Daoy (cell line): ENCODE measurements at places on chromosomes 16 and 17. TPM values are rescaled to one million over a fixed set of nuclear protein-coding genes. Genes with fewer than 3 reads are reported as not detected.
A peak's percentile ranks its signal among the peaks of the same experiment; 100 is the strongest.

Gene PHF12
- 18.0 and 29.1 TPM in 2 replicates for total RNA-seq

DNA sequence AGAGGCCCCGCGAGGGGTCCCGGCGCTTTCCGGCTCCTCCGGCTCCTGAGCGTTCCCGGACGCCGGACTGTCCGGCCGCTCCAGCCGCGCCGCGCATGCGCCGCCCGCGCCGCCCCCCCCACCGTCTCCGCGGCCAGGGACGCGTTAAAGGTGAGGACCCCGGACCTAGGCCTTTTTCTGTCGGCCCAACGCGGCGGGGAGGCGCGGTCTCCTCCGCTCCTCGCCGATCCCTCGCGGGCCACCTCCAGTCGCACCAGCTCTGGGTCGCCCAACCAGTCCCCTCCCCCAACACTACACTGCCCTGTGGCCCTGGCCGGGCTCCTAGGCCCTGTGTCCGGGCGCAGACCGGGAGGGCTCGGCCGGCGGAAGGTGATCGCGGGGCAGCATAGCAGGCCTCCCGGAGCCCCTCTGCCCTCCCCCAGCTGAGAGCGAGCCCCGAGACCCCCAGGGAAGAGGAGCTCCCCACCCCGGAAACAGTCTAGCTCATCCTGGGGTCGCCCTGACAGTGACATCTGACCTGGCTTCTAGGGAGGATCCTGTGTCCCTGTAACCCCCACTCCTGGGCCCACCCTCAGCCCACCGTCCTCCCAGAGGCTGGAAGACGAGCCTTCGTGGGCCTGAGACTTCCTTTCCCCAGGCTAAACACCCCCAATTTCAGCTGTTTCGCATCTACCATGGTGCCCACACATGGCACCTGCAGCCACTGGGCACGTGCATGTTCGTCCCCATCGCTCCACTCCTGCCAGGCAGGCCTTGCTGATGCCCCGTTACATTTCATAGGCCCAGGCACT lies 14.7 kb upstream of the BCAR1 start:
- peak; percentile 68 for DNase-seq

- DNase-seq, result no peak
Observed at GRCh38 chr17:32609884-32610650, 123.3 kb downstream of the CDK5R1 start.

DNA sequence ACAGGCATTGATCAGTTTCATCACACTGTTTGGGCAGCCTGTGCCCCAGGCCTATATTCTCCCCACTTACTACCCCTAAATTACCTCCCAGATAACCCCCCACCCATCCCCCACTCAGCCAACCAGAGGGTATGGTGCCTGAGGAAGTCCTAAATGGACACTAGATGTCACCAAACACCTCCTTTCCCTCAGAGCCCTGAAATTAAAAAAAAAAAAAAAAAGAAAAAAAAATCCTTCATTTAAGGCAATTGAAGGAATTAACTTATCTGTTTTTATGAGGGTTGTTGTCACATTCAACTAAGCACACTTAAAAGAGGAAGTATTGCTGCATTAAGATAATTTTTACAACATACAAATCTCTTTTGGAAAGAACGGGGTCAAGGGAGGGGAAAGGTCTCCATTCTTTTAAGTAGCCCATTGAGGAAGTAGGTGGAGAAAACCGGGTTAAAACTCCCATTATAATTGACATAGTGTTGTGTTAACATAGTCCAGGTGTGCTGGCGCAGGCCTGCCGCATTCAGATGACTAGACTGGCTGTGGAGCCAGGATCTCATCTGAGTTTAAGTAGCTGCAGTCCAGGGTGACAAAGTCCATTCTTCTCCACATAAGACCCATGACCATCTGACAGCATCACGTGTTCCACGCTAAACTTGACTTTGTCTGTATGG lies 46.3 kb downstream of the SNX11 start:
- peak; percentile 41 for DNase-seq

DNA sequence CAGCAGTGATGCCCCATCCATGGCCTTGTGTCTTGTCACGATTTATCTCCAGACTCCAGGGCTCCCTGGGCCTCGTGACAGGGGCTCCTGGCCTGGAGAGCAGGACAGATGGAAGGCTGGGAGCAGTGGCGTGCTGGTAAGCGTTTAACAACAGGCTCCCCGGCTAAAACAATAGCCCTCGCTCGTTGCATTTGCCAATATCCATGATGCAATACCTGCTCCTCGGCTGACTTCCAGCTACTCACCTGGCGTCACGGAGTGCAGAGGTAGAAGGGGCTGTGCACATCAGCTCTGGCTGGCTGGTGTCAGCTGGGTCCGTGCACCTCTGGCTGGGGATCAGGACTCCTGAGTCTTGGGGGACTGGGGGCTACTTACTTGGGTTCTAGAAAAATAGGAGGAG lies 1.5 kb upstream of the BICDL2 start:
- DNase-seq, result no peak

- DNase-seq, result no peak
Observed at GRCh38 chr16:79164388-79164995, 436.0 kb downstream of the MAF start.

Gene TADA2A
- 9.6 and 14.0 TPM in 2 replicates for total RNA-seq

GRCh38 chr17:79301469-79301868 lies 226.8 kb downstream of the ENGASE start:
- no peak for DNase-seq

Gene ZMYND15
- 1.1 TPM in 1 of 2 replicates, not detected in the other for total RNA-seq

Gene SLC12A3
- total RNA-seq, result not detected in 2 replicates

DNA sequence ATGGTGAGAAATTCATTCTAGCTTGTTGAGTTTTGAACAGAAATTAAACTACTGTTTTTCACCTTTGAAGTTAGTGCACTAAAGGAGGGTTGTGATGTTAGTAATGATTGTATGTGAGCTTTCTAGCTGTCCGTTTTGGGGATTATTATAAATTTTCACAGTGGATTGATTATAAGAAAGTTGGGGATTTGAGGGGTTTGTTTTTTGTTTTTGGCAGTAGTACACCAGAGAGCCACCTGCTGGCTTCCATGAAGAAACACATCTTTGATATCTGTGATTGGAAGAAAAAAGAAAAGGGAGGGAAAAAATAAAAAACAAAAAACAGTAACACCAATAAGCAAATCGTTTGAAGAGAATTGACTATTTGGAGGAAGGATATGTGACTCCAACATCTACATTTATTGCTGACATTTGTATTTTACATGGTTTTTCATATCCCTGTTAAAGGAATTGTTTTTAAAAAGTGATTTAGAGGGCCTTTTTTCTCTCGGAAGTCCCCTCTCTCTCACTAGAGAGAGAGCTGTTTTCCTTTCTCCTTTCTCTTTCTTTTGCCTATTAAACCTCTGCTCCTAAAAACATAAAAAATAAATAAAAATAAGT lies 1469.5 kb upstream of the GOT2 start:
- DNase-seq, result no peak

DNA sequence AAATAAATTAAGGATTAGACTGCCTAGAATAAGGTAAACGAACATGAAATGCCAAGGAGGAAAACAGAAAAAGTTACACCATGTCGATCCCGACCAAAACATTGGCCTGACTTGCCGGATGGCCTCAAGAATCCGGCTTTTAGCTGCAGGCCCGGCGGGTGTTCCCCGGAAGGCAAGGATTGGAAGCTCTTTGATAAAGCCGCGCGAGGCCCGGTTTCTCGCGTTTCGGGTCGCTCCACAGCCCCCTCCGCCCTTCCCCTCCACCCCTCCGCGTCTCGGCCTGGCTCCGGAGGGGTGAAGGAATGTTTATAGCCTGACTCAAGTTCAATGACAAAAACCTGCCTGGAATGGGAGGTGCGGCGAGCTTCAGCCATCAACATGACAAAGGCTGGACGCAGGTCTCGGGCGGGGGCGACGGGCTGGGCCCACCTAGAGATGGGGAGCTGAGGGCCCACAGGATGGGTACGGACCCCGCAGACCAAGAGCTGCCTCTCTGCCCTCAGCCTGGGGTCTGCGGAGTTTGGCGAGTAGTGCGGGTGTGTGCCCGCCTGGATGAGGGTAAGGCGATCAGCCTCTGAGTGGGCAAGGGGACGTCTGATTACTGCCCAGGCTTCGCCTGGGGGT lies 2.6 kb downstream of the PRAC1 start:
- no peak for DNase-seq

Gene PLCG2
- 1.5 and 1.8 TPM in 2 replicates for total RNA-seq

GRCh38 chr17:6507535-6507934 lies 48.8 kb downstream of the PITPNM3 start:
- peak; percentile 93 for DNase-seq

DNA sequence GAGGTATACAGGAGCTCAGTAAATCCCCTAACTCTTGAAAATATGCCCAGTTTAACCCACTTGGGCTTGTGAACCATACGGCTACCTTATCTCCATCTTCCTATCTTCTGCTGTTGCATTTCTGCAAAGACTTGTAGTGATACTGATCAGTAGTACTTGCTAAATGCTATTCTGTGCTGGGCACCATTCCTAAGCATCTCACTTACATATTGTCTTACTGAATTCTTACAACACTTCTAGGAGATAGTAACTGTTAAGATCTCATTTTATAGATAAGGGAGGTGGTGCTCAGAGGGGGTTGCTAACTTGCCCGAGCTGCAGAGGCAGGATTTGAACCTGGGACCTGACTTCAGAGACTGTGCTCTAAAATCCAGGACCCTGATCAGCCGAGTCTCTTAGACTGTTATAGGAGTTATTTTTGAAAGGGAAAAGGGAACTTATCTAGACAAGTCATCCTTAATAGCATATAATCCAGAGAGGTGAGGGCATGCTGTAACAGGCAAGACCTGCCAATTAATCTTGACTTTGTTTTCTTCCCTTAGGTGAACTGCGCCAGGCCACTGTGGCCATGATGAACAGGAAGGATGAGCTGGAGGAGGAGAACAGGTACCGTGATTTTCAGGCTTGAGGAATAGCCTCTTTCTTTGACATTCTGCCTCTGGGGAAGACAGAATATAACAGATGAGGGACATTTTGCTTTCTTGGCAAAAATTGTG lies 149.7 kb downstream of the SNX29 start:
- DNase-seq, result no peak

DNA sequence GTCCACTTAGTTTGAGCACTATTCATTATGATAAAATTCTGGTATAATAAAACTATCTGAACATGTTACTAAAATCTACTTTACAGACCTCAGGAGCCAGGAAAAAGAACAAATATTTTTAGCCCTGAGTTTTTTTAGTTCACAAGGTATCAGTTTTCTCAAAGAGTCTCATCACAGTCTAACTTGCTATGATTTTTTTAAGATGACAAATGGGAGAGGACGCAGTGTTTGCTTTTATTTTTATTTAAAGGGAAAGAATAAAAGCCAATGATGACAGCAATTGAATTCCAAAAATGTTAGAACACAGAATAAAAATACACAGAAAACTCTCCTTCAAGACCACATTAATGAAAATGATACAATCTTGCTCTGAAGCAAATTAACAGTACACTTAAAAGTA lies 7.4 kb downstream of the MED13 start:
- DNase-seq, result no peak

DNA sequence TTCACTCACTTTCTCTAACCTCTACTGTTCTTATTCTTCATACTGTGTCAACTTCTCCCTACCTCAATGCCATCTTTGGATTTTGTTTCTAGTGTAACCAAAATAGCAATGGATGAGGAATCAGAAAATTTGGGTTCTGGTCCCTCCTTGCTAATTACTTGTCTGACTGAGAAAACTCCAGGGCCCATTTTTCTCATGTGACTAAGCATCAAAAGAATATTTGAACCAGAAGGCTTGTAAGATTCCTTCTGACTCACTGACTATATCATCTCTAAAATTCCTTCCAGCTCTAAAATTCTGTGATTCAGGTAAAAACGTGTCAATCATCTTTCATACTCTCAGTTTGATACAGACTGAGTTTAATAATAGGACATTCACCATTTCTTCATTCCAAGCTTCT lies 57.9 kb downstream of the BRIP1 start:
- DNase-seq, result peak; percentile 11

GRCh38 chr17:78132767-78133178 lies 2.2 kb downstream of the TMC8 start:
- no peak for DNase-seq

Gene OTOP2
- total RNA-seq, result not detected in 2 replicates

- peak; percentile 13 for DNase-seq
Observed at GRCh38 chr16:29765167-29766032, 12.7 kb upstream of the ZG16 start.

Gene CEP95
- 25.2 and 35.7 TPM in 2 replicates for total RNA-seq

DNA sequence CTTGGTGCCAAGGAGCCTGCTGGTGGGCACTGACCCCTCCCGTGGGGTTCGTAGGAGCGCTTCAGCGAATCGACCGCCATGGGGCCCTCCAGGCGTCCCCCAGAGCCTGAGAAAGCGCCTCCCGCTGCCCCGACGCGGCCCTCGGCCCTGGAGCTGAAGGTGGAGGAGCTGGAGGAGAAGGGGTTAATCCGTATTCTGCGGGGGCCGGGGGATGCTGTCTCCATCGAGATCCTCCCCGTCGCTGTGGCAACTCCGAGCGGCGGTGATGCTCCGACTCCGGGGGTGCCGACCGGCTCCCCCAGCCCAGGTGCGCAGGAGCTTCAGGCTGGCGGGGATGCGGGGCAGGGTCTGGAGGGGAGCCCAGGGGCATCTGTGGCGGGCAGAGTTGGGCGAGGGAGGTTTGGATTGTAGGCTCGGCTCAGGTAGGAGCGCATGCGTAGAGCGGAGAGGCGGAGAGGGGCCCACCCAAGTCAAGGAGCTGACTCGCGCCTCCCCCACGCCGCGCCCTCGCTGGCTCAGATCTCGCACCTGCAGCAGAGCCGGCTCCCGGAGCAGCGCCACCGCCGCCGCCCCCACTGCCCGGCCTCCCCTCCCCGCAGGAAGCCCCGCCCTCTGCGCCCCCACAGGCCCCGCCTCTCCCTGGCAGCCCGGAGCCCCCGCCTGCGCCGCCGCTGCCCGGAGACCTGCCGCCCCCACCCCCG lies 19.8 kb downstream of the FMNL1 start:
- DNase-seq, result no peak

Gene ADPRM
- 8.6 and 12.3 TPM in 2 replicates for total RNA-seq

Gene GAST
- not detected in 2 replicates for total RNA-seq

GRCh38 chr16:8739989-8740704 lies 57.3 kb downstream of the TMEM186 start:
- no peak for DNase-seq

- no peak for DNase-seq
Observed at GRCh38 chr16:25066426-25066746, 45.2 kb upstream of the LCMT1 start.

DNA sequence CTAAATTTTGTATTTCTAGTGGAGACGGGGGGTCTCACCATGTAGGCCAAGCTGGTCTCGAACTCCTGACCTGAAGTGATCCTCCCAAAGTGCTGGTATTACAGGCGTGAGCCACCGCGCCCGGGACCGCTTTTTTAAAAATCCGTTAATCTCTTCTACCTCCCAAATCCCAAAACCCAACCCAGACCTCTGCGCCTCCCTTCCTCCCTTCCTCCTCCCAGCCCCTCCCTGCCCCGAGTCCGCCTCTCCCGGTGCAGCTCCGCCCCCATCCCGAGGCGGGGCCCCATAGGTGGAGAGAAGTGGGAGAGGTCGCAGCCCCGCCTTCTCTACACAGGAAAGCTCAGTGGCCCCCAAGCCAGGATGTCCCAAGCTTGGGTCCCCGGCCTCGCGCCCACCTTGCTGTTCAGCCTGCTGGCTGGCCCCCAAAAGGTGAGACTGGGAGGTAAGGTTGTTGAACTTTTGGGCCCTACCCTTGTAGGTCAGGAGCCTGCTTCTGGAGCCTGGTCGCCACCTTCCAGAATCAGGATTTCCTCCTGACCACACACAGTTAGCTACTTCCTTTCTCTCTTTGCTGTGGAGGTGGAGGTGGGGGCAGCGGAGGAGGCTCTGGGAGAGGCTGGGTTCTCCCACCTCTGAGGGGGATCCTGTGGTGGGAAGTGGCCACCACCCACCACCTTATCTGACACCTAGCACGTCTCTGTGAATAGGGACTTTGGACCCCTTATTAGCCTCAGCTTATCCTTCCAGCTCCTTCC lies at the start of gene TMEM92:
Gene TMEM92, plus strand, starts transcription at position 325 of the 755 bp plus-strand sequence. Its CDS starts 36 bp downstream, at position 361.
- DNase-seq, result peak; percentile 88
